Dermis blood vessel endothelial cell (primary cell): ENCODE measurements at places on chromosomes 11 and 22. TPM values are rescaled to one million over a fixed set of nuclear protein-coding genes. Genes with fewer than 3 reads are reported as not detected.

DNA sequence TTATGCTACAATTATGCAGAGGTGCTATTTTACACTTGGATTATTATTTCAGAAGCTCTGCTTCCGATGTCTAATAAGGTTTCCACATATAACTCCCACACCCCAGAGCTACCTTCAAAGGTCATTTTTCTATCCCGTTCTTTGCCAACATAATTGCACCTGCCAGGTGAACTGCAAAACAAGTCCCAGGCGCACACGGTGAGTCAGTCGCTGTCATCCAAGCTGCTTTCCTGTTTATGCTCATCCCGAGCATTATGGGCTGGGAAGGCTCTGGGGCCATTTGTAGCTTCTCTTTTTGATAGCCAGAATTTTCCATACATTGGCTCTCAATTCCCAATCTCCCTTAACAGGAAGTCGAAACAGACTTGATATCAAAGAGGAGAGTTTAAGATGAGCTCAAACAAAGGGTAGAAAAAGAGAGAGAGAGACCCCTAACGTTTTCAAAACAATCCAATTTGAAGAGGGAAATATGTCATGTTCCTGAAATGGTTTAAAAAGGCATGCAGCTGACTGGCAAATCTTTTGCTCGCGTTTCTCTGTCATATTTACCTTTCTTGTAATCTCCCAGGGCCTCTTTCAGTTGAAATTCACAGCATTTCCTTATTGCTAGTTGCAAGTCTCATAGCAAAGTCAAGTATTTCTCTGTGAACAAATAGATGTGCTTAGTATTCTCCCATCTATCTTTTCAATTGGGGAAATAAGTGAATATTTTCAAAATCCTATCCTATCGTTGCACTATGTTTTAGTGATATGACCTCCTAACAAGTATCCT, 815.9 kb downstream of the KCNA4 start:
- DNase-seq = no peak

DCHS1 gene
- 61.8 and 81.7 TPM in 2 replicates for total RNA-seq

DNA sequence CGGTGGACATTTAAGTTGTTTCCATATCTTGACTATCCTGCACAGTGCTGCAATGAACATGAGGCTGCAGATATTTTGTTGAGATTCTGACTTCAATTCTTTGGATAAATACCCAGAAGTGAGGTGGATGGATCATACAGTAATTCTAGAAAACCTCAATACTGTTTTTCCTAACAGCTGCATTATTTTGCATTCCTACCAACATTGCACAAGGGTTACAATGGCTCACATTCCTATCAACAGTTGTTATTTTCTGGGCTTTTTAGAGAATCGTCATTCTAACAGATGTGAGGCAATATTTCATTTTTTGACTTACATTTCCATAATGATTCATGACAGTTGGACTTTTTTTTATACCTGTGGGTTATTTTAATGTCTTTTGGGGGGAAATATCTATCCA, 716.9 kb upstream of the ANO3 start:
- no peak for DNase-seq

- DNase-seq = no peak
Observed at GRCh38 chr22:42185915-42186439, 55.4 kb upstream of the CYP2D6 start.
